ENCODE measurements at places on chromosomes 6 and 20. TPM values are rescaled to one million over a fixed set of nuclear protein-coding genes. Genes with fewer than 3 reads are reported as not detected.
A peak's percentile ranks its signal among the peaks of the same experiment; 100 is the strongest.

- no peak for DNase-seq
Observed at GRCh38 chr6:122061855-122062254, 337.6 kb upstream of the HSF2 start.

GRCh38 chr6:135904666-135905065 lies 53.2 kb downstream of the PDE7B start:
- no peak for DNase-seq

DNA sequence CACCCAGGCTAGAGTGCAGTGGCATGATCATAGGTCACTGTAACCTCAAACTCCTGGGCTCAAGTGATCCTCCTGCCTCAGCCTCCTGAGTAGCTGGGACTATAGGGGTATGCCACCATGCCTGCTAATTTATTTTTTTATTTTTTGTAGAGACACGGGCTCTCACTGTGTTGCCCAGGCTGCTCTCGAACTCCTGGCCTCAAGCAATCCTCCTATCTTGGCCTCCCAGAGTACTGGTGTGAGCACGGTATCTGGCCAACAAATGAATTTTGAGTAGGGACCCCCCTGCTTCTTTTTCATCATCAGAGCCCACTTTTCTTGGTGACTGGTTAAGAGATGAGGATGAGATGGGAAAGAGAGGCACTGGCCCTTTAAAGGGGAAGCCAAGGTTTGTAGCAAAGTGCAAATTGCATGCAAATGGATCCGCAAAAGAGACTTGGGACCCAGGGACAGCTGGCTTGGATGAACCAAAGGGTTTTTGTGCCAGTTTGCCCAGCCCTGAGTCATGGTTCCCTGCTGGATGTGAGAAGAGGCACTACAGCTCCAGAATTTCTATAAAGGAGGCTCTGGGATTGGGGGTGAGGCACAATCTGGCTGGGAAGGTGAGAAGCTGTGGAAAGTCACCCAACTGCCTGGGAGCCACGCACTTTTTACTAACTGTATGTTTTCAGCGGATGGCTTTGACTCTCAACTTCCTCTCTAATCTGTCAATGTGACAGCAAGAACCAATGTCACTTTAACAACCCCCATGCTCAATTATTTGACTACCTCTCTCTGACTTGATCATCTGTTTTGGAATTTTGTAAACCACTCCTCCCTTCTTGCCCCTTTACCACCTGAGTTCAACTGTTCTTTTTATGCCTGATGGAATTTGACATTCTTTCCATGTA lies 58.7 kb upstream of the RNF24 start:
- DNase-seq: no peak

GRCh38 chr20:40677343-40677924 lies 11.6 kb downstream of the MAFB start:
- DNase-seq: no peak

GRCh38 chr6:15106958-15107643 lies 138.8 kb upstream of the JARID2 start:
- no peak for DNase-seq

GRCh38 chr6:71106276-71106675 lies 149.4 kb upstream of the B3GAT2 start:
- no peak for DNase-seq

- no peak for DNase-seq
Observed at GRCh38 chr6:91482498-91482897, 895.6 kb upstream of the MAP3K7 start.

- DNase-seq: peak; percentile 49
Observed at GRCh38 chr6:16982807-16983206, 119.0 kb upstream of the STMND1 start.

GRCh38 chr20:9514072-9514460 lies 324 bp upstream of the LAMP5 start:
- no peak for DNase-seq

GRCh38 chr20:51084593-51085377 lies 61.9 kb upstream of the KCNG1 start:
- no peak for DNase-seq

- no peak for DNase-seq
Observed at GRCh38 chr6:169224185-169224695, 29.4 kb downstream of the THBS2 start.

ACSS1 gene
- 39.1 TPM for polyA plus RNA-seq

DNA sequence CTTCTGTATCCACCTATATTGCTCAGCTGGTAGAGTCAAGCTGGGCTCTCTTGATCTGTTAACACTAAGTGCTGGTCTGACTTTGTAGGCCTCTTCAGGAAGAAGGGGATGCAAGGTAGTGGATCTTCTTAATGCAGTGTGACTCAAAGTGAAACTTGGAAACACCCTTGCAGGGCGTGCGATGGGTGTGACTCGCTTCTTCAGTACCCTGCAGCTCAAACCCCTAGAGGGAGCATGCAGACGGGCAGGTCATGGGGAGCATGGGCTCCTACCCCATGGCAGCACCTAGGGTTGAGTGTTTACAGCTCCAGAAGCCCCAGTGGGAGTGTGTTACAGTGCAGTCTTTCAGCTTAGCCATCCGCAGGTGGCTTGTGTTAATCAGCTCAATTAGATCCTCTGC lies 757 bp upstream of the SAMD3 start:
- no peak for DNase-seq

GRCh38 chr6:87341899-87342298 lies 2.7 kb upstream of the C6orf163 start:
- no peak for DNase-seq

VNN1 gene
- 0.46 TPM for polyA plus RNA-seq

ENPP1 gene
- 1.9 TPM for polyA plus RNA-seq

DNA sequence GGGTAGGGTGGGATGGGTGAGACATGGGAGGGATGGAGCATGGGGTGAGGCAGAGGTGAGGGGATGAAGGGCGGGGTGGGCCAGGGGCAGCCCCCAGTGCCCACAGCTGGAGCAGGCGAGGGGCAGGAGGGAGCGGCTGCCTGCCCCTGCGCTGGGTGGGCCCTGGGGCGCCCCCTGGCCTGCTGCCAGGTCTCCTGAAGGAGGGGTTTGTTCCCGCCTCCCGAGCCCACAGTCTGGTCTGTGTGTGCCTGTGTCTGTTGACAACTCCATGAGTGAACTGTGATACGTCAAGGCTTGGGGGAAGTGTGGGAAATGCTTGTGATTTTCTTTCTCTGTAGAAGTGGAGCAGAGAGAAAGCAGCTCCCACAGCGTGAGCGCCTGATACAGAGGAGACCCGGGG lies 10.9 kb upstream of the MRGBP start:
- no peak for DNase-seq

GRCh38 chr6:4687656-4687988 lies 88.6 kb upstream of the CDYL start:
- no peak for DNase-seq

TINAG gene
- not detected for polyA plus RNA-seq

TMEM74B gene
- polyA plus RNA-seq: 16.0 TPM

- DNase-seq: no peak
Observed at GRCh38 chr20:19969507-19970255, 47.5 kb upstream of the NAA20 start.

GRCh38 chr6:83292900-83293843 lies 100.0 kb downstream of the RWDD2A start:
- DNase-seq: no peak

DNA sequence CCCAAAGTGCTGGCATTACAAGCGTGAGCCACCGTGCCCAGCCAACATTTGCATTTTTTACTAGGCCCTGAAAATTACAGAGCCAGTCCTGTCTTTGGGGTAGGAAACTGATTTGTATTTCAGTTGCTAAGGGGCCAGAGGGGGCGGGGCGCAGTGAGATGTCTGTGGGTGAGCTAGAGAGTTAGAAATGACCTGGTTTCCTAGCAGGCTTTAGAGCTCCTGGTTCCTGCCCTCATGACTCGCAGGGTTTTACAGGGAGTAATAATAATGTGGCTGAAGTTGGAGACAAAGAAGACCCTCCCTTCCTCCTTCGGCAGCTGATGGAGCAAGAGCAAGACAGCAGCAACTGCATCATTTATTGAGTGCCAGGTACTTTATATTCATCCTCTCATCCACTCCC lies 131.5 kb downstream of the TFAP2C start:
- DNase-seq: no peak

GRCh38 chr6:156146891-156147290 lies 630.3 kb upstream of the ARID1B start:
- DNase-seq: no peak

SLC22A23 gene
- 16.2 TPM for polyA plus RNA-seq

GRCh38 chr6:89313006-89313405 lies 2.1 kb downstream of the GABRR2 start:
- peak; percentile 30 for DNase-seq

GRCh38 chr20:23374441-23374840 lies 12.5 kb downstream of the GZF1 start:
- DNase-seq: no peak

KCNQ2 gene
- 16.6 TPM for polyA plus RNA-seq

ZNF318 gene
- 31.6 TPM for polyA plus RNA-seq

GRCh38 chr20:10119336-10119735 lies 84.5 kb downstream of the ANKEF1 start:
- no peak for DNase-seq

DNA sequence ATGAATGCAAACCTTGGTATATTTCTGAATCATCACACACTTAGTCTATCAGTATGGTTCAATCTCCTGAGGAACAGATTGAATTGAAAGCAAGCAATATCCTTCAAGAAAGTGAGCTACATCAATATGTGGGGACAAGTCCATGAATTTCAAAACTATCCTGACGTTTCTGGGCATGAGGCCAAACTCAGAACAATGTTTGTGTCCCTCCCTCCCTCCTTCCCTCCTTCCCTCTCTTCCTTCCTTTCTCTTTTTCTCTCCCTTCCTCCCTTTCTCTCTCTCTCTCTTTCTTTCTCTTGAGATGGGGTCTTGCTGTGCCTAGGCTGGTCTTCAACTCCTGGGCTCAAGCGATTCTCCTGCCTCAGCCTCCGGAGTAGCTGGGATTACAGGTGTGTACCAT lies 27.9 kb upstream of the SYNCRIP start:
- no peak for DNase-seq

FUT9 gene
- polyA plus RNA-seq: 0.69 TPM

DNA sequence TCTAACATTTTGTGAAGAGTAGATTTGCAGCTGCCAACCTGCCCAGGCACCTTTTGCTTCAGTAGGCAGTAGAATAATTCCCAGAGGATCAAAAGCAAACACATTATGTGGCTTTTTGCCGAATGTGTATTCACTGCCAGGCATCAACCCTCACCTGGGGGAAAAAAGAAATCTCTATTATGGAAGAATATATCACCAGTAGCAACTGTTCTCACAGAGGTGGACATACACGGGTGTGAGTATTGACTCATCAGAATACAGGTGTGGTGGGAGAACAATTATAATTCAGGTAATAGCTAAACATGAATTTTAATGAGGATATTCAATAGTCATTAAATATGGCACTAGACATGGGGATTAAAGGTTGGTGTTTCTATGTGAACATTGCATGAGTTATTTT lies 910.7 kb downstream of the TFAP2A start:
- DNase-seq: no peak

DNA sequence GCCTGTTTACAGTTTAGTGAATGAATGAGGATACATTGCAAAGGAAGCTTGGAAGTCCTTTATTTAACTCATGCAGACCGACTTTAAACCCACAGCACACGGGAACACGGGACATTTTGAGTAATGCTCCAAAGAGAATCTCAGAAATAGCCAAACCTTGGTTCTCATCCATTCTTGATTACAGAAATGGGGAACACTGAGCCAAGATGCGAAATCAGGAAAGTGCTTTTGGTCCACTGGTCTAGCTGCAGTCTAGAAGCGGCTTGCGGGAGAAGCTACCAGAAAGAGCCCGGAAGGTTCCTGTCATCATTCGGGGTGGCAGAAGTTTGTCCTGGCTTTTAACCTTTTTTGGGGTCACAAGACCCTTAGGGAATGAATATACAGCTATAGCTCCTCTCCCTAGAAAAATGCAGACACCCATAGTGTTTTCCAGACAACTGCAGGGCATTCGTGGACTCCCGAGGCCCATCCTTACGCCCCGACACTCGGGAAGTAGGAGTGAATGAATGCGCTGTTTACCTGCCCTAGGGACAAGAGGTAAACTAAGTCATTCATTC lies 475 bp upstream of the TMEM181 start:
- DNase-seq: no peak

GRCh38 chr6:151012321-151013294 lies 147.1 kb downstream of the MTHFD1L start:
- DNase-seq: no peak

- peak; percentile 55 for DNase-seq
Observed at GRCh38 chr6:31079656-31080261, 32.6 kb downstream of the C6orf15 start.

- DNase-seq: peak; percentile 72
Observed at GRCh38 chr6:43768983-43769525, 957 bp upstream of the VEGFA start.

ZC3H12D gene
- polyA plus RNA-seq: 0.64 TPM

- no peak for DNase-seq
Observed at GRCh38 chr6:3444276-3445088, 12.4 kb downstream of the SLC22A23 start.

CEP250 gene
- 63.3 TPM for polyA plus RNA-seq

ISM1 gene
- 12.5 TPM for polyA plus RNA-seq

- no peak for DNase-seq
Observed at GRCh38 chr20:51906679-51907078, 104.4 kb upstream of the SALL4 start.

DEF6 gene
- 10.4 TPM for polyA plus RNA-seq

Measured in right lung (tissue), 10 donors.